Stimulated activated CD8-positive, alpha-beta memory T cell treated with anti-CD3 and anti-CD28 coated beads, Interleukin-4, amount 100 ng/mL, for 1 hour (primary cell): ENCODE measurements at places on chromosomes 3 and 15.

- DNase-seq = no peak
These were observed 94.4 kb downstream of the ANKRD28 start for GRCh38 chr3:15703346-15703745.

DNA sequence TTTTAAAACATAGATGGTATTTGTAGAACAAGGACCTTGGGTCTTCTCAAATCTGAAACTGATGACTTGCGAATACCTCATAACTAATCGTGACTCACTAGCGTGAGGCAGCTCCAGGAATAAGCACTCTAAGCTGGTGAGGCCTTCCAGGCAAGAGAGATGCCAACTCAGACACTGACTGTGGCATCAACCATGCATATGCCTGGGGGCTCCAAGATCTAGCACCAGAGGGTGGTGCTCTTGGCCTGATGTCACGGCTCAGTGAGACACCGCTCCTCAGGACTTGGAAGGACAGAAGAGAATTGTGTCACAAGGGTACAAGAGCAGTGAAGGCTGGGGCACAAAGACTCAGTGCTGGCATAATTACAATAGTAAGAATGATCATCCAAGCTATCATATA, 125.0 kb upstream of the TRIM42 start:
- no peak for DNase-seq

DNA sequence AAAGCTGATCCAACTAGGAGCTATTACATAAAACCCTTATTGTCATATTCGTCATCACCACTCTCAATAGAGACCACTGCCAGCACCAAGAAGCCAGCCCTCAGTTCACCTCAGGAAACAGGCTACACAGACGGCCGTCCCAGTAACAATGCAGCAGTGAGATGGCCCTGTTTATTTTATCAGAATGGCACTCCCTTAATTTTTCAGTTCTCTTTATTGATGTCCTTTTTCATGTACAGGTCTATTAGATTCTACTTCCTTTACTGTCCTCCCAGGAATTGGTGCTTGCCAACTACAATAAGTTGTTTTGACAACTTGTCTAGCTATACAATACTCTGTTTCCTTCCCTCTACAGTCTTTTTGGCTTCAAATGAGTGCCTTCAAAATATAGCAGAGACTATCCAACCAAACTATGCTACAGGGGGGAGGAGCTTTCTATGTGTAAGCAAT, 272.5 kb downstream of the ZBTB20 start:
- DNase-seq = no peak

- DNase-seq = no peak
These were observed 29.5 kb upstream of the IL20RB start for GRCh38 chr3:136928240-136928639.

DNA sequence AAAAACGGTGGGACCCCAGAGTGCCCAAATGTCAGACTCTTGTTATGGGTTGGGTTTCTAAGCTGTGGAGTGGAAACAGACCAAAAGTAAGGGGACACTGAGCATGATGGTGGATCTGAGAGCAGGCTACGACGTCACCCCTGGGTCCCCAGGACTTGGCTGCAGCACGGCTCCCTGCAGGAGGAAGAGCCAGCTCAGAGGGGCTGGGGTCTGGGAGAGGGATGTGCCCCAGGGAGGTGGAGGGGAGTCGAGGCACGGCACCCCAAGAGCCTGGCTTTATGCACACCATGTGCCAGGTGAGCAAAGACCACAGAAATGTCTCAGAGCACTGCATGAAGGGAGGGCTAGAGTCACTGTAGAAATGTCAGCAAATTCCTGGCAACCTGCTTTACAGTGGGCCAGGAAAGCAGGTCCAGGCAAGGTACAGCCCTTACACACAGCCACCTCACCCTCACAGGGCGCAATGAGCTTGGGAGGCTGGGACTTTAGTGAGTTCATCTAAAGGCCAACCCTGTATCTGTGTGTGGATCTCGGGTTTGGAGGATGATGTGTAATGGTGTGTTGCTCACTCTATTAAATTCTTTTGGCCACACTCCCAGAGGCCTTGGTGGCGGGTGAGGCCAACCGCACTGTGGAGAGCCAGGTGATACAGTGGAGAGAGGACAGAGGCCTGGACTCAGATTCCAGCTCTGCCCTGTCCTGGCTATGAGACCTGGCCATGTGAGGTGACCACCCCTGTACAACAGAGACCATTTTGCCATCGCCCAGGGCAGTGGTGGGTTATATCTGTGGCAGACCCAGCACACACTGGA, 14.1 kb downstream of the CTSH start:
- no peak for DNase-seq

- no peak for DNase-seq
These were observed 562.1 kb downstream of the IGSF11 start for GRCh38 chr3:118472586-118472985.

GRCh38 chr15:64742385-64742784, 33.0 kb downstream of the RBPMS2 start:
- DNase-seq = no peak

DNA sequence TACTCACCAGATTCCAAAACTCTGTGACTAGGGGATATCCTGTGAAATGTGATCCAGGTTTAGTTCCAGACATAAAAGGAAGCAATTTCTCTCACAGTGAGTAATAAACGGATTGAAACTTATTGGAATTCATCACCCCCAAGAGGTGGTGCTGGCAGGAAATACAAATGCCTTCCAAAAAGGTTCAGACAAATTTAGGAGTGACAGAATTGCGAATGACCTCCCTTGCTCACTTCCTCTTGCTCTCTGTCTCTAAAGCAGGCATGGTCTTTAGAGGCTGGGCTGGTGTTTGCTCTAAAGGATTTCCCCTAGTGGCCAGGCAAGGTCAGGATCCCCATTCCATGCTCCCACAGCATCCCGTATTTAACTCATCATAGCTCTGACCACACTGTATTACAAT, 449.4 kb upstream of the PPP2R3A start:
- no peak for DNase-seq

DNA sequence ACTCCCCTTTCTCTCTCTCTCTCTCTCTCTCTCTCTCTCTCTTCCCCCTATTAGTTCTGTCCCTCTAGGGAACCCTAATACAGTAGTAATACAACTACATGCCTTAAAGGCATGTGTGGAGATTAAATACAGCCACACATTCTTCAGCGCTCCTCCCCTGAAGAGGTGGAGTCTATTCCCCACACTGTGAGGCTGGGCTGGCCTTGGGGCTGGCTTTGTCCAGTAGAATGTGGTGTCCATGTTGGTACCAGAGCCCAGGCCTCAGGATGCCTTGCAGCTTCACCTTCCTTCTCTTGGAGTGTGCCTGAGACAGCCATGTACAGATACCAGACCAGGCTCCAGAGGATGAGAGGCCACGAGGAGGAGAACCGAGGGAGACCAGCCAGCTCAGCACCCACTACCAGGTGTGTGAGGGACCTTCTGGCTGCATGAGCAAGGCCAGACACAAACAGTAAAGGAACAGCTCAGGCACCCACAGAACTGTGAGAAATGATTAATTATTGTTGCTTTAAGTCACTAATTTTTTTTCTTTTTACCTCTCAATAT, 10.7 kb downstream of the SLC6A20 start:
- no peak for DNase-seq

DNA sequence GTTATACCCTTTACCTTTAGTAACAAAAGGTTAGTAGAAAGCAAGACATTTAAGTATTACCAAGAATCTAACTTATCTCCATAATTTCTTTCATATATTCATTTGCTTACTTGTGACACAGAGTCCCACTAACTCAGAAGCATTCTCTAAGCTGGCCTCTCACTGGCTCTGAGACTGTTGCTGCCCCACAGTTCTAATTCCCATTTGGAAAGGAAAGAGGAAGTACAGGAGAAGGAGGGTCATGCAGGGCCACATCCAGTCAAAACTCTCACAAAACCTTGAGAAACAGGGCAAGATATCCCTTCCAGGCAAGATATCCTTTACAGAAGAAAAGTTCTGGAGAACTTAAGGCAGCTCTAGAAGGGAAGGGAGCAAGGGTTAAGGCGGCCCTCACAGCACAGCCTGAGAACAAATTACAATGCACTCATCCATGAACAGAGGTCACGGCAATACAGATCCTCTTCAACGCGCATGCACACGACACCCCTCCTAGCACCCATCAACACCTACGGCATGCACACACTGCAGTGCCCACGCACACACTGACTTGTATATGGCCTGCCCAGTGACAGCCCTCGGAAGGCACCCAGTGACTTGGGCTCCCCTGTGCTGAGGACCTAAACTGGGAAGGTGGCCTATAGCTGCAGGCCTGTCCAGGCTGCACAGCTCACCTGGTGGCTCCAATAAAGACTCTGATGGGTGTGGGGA, 13.0 kb upstream of the MYO5C start:
- no peak for DNase-seq

GRCh38 chr15:33985287-33985686, 17.0 kb downstream of the CHRM5 start:
- no peak for DNase-seq

- DNase-seq = no peak
These were observed 15.8 kb downstream of the SLC9A9 start for GRCh38 chr3:143832433-143832832.

DNA sequence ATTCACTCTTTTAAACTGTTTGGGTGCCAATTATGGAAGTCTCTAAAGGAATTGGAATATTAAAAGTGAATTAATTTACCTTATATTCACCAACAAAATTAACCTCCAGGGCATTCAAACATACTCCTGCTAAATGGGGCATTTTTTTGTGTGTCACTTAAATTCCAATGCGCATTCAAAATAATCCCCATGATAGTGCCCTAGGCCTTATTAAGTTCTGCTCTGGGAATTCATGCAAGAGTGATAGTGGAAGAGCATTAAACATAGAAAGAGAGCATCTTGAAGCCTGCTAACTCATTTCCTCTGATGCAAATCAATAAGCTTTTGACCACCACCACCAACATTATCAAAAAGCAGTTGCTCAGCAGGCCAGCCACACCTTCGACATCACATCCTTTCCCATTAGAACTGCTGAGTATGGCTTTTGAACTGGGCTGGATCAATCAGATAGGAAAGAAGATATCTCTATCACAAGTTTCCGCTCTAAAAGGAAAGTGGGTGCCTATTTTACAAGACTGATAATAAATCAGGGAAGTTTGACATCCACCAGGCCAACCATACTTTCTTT, 156.7 kb downstream of the TMCO5A start:
- no peak for DNase-seq

DNA sequence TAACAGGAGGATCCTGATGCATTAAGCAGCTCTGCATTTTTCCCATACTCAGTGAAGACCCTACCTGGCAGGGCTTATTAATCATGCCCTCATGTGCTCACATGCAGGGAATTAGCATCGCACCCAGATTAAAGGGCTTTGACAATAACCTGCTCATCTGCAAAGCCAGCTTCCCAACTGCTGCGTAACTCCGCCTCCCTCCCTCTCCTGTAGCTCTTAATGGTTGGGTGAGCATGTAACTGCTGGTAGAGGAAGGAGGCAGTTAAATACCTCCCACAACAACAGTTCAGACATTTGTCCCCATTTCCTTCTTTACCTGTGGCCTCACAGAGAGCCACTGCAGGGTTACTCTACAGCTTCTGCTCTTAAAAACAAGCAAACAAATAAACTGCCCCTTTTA, 203.6 kb upstream of the WNT5A start:
- DNase-seq = no peak

DNA sequence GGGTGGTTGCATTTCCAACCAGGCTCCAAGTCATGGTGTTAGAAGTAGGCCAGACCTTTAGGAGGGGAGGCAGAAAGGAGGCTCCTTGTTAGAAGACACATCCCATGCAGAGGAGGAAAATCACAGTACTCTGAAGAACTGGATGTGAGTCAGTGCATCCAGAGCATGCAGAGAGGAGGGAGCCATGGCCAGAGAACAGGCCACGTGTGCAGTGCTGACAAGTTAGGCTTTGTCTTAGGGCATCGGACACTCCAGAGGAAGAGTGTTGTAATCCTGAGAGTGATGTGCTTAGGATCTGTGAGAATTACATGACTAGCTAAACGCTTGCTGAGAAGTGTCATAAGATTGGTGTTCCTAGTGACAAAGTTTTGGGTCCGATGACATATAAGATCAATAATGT, 456.5 kb upstream of the THRB start:
- no peak for DNase-seq

DNA sequence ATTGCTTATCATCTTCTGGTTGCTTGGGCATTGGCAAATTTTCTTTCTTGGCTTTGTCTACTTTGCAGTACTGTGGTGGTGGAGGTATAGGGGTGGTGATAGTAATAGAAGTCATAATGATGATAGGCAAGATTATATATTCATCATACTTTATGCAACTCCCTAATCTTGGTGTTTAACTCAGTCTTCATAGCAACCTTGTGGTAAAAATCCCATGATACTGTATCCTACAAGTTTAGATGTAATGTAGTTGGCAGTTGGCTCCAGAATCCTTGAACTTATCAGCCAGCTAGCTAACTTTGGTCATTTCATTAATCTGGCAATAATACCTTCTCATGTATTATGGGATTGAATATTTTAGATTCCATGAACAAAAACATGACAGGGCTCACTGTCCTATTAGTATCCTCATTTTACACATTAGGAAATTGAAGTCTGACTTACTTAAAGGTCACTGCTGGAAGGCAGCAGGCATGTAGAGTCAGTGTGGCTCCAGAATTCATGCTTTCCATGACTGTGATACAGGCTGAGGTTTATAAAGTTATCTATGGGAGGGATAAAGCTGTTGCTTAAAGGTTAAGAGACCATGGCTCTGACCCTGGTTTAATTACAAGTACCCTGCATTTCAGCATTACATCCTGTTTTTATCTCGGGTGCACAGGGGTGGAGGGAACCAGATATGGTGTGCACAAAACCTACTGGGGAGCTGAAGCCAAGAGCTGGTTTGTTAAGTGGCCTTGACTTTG, 33.3 kb downstream of the RBMS3 start:
- DNase-seq = no peak

- DNase-seq = no peak
These were observed 5.0 kb downstream of the NUDT16 start for GRCh38 chr3:131386429-131387165.

DNA sequence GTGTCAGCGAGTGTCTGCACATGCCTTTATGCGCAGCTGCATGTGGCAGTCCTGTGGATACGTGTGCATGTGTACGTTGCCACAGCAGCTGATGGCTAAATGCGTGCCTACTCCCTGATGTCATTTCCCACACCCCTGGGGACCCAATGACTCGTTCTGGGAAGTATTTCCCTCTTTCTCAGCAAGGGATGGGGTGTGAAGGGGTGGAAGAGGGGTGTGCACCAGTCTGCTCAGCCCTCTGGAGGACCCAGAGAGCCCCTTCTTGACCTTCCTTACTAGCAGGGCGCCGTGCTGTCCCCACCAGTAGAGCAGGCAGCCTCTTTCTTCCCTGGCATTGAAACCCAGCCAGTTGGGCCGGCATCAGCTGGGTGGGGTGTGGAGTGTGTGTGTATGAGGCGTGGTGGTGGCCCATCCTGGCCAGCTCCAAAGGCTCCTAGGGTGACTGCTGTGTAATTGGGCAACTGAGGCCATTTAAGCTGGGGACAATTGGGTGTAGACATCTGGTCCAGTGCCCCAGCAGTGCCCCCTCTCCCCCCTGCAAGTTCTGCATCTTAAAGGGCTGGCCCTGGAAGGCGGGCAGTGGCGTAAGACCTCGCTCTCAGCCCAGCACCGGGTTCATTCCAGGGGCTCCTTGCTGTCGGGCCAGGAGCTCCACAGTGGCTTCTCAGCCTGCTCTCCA, 19.2 kb downstream of the SNX33 start:
- no peak for DNase-seq
